GM12892 (cell line): ENCODE measurements at places on chromosomes 5 and 9.

DNA sequence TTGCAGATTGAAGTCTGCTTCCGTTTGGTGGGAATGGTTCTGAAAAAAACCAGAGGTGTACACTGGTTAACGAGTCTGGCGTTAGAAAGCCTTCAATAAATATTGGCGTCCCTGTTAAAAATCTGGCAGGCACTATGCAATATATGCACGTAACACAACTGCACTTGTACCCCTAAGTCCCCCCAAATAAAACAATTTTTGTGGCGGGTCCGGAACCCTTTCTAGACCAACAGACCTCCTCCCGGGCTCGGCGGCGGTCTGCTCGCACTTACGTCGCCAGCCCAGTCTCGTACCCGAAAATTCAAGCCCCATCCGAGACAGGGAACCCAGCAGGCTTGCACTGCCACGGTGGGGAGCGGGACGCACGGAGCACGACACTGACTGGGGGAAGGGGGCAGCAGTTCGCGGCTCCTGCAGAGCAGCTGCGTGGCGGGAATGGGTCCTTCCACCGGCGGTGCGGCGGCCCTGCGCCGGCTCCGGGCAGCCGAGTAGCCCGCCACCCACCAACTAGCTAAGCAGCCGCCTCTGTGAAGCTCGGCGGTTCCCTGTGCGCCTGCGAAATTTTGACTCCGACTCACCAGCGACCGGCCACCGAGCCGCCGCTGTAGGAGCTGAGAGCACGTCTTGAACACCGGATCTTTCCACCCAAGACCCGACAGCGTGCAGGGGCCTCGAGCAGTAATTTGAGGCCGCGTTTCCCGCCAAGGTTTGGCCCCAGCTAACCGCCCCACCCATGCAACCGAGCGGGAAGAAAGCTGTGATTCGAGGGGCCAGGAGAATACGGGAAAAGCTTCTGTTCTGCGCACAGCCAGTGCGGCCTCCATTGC, 3.9 kb downstream of the MCIDAS start:
- DNase-seq = no peak

DNA sequence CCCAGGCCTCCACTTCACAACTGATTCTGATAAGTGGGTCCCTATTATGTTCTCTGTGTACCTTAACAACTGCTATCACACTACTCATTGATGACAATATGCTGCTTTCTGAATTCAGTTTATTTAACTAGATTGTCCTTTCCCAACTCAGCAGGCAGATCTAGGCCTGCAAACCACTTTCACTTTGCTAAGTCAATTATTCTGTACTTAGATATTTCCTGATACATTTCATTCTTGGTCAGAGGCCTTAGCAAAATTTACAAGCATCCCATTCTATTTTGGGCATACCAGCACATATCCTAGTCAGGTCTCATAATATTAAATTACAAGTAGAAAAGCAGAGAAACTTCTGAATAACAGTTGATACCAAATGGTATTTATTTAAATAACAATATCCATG, 235.7 kb upstream of the HAPLN1 start:
- DNase-seq = no peak

- no peak for DNase-seq
These were observed 12.0 kb downstream of the NIPSNAP3B start for GRCh38 chr9:104775976-104776375.

- DNase-seq = no peak
These were observed 111.6 kb upstream of the SHB start for GRCh38 chr9:38180656-38181055.

- DNase-seq = no peak
These were observed 320.4 kb downstream of the DRD1 start for GRCh38 chr5:175123542-175123941.
